Activated naive CD4-positive, alpha-beta T cell (primary cell): ENCODE measurements at places on chromosomes 7 and 10.

- DNase-seq: no peak
Observed at GRCh38 chr10:11701451-11702095, 40.6 kb upstream of the ECHDC3 start.

DNA sequence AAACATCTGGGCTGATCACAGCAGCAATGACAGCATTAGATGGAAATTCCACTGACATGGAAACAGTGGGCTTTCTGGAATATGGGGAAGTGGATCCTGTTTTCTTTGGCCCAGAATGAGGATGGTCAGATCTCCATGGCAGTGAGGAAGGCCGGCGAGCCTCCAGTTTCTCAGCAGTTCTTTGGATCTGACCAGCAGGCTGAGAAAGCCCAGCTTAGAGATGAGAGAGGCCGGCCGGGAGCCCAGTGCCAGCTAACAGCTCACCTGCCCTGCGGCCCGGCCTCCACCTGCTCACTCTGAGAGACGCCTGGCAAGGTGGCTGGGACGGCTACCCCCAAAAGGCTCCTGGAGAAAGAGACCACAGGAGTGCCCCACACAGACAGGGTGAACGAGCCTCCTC lies 24.2 kb downstream of the GPER1 start:
- no peak for DNase-seq

DNA sequence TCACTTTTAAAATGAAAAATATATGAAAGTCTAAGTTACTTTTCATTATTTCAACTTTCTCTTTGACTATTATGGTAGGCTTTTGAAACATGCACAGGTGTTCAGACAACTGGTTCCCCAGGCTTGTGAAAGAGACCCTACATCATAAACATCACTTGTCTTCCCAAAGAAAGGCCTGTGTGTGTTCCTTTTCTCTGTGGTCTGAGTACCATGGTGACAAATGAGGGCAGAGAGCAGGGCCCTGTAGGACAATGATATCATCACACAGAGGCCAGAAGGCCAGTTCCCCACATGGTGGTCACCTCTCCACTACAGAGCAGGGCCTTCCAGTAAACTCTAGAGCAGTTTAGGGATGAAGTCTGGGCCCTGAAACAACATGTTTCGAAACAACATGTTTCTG lies 288.8 kb downstream of the USP6NL start:
- DNase-seq: no peak

- no peak for DNase-seq
Observed at GRCh38 chr7:139591550-139592195, 68.2 kb downstream of the CLEC2L start.

- DNase-seq: no peak
Observed at GRCh38 chr10:77636967-77637531, 559 bp downstream of the KCNMA1 start.

GRCh38 chr7:64946772-64947171 lies 43.7 kb downstream of the ZNF273 start:
- DNase-seq: no peak

- DNase-seq: no peak
Observed at GRCh38 chr10:50993771-50994251, 80.5 kb upstream of the PRKG1 start.

GRCh38 chr10:119872610-119872859 lies at the start of gene MCMBP:
Gene MCMBP, minus strand, starts transcription at chr10:119872843. Its CDS starts 259 bp downstream, at chr10:119872584.
- no peak for DNase-seq

GRCh38 chr10:88157981-88158465 lies 294.6 kb downstream of the PTEN start:
- DNase-seq: no peak

DNA sequence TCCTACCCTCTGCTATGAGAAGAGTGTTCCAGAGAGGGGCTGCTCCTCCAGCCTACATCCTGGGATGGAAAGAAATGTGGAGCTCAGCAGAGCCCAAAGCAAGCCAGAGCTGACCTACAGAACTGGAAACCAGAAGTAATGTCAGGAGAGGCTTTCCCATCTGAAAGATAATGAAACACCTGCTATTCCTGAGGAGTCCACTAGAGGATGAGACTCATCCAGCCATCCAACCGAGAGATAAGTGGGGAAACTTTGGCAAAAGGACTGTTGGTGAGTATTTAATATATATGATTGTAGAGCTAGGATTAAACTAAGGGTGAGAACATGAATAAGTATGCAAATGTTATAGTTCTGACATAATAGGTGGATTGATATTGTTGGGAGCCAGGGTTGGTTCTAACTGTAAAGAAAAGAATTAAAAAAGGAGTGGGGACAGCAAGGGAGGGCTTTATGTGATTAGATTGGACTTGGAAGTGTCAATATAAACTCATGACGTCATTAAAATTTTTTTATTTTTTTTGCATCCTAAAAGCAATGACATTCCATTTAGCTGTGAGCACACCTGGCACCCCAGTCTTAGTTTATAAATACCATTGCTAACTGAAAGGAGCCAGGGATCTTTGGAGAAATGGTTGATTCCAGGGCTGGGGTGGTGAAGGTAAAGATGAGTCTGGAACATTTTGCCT lies 312.8 kb upstream of the NFE2L3 start:
- no peak for DNase-seq

GRCh38 chr7:35448486-35448885 lies 194.6 kb upstream of the TBX20 start:
- DNase-seq: no peak

GRCh38 chr10:44771233-44771995 lies 139.7 kb upstream of the TMEM72 start:
- no peak for DNase-seq

DNA sequence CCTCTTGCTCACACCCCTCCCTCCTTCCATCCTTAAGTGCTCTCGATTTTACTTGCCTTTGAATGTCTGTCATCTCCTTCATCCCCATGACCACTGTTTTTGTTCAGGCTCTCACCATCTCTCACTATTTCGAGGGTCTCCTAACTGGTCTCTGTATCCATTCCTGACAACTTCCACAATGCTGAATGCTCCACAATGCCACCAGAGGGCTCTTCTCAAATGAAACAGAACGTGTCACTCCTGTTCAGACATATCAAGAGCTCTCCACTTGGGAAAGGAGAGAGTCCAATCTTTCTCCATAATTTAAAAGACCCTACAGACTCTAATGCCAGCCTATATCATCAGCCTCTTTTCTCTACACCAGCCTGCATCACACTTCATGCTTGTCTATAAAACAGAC lies 9.0 kb upstream of the SLC13A1 start:
- no peak for DNase-seq

DNA sequence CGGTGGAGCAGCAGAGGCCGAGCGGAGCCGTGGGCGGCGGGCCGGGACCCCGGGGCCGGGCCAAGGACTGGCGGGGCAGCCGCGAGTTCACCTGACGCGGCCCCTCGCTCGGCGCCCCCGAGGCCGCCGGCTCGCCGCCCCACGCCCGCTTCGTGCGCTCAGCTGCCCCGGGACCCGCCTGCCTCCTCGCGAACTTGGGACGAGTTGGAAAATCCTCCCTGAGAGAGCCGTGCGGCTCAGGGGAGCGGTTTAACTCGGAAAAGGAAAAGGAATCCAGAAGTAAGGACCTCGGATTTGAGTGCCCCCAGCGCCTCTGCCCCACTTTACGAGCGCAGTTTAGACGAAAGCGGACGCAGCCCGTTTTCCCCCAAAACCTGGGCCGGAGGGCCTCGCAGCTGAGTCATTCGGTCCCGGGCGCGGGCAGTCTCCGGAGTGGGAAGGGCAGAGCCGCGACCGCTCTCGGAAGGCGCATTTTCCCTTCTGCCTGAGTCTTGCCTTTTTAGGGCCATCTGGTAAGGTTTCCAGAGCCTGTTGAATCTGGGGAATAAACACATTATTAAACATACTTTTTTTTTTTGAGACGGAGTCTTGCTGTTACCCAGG lies 744 bp downstream of the CREM start:
- DNase-seq: peak; percentile 43

- no peak for DNase-seq
Observed at GRCh38 chr10:118783776-118784545, 29.2 kb upstream of the CACUL1 start.

GRCh38 chr10:74474022-74474713 lies 323.1 kb downstream of the ADK start:
- no peak for DNase-seq

DNA sequence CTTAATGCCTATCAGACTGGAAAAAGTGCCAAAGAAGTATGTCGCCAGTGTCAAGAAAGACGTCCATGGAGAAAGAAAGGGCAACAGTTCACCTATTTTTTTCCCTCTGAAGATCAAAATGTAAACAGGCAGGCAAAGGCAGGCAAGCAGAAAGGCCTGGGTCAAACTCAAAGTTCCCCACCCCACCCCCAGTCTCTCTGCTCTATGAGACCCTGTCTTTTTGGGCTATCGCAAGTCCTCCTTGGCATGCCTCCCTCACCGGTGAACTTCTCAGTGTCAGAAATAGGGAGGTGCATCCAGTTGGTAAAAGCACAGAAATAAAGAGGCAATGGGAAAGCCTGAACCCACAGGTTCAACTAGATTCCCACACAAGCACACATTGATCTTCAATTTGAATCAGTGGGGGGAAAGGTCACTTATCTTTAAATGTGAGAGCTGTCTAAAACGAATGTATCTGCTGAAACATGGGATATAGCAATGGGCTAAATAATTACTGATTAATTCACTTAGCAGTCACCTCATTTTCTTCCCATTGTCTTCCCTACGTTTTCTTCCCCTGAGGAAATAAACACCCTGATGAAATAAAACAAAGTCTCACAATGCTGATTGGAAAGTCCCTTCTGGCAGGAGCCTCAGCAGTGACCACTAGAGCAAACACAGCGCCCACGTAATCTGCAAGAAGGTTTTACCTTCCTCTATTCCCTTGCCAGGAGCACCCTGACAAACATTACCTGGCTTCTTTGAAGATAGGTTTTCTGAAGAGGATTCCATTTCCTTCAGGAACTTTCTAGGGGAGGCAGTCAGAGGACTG lies 31.1 kb downstream of the JAZF1 start:
- DNase-seq: no peak

DNA sequence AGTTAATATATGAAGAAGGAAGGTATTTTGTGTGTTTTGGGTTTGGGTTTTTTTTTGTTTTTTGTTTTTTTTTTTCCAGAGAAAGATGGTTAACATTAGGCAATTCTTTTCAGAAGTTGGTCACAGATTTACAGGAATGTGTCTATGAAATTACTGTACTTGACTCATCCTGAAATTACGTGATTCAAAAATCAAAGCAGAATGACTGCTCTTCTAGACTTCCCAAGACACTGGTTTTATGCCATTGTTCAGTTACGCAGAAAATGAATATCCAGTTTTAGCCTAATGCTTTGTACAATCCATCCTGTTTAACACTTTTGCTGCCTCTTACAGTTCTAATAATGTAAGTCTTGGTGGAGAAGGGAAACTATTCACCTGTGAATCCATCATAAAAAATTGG lies 39.7 kb upstream of the CELF2 start:
- no peak for DNase-seq

- no peak for DNase-seq
Observed at GRCh38 chr10:101682172-101682825, 12.7 kb downstream of the FBXW4 start.

- DNase-seq: no peak
Observed at GRCh38 chr7:120675076-120675475, 182.9 kb downstream of the TSPAN12 start.

GRCh38 chr7:71193099-71193810 lies 61.3 kb downstream of the GALNT17 start:
- DNase-seq: no peak

- no peak for DNase-seq
Observed at GRCh38 chr7:14988941-14989340, 86.4 kb upstream of the DGKB start.

DNA sequence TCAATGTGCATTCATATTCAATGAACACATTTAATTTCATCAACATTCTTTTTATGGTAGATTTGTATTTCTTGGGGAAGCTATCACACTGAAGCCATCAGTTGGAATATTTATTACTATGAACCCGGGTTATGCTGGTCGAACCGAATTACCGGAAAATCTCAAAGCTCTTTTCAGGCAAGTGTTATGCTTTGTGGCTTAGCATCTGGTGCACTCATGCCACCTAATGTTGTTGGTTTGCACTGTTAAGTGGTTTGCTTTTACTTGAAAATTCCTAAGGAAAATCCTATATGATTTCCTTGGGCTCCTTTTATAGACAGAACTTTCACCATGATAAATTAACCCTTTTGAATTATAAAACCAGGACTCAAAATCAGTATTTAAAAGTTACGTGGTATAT lies 147.9 kb downstream of the DNAH11 start:
- DNase-seq: no peak

- DNase-seq: no peak
Observed at GRCh38 chr10:128516180-128516579, 390.0 kb upstream of the MKI67 start.

GRCh38 chr10:26571655-26572054 lies 125.8 kb upstream of the PDSS1 start:
- DNase-seq: no peak
